SK-N-DZ (cell line): ENCODE measurements at places on chromosomes 2 and 18.

GRCh38 chr2:65281627-65282351 is 54.2 kb downstream of the ACTR2 start:
- no peak for DNase-seq

- DNase-seq, result peak; percentile 36
These were observed 52.3 kb upstream of the ITGB6 start for GRCh38 chr2:160252278-160252887.

- no peak for DNase-seq
These were observed 143.8 kb upstream of the SLC1A4 start for GRCh38 chr2:64845273-64845905.

- DNase-seq, result peak; percentile 19
These were observed 262.0 kb downstream of the AFF3 start for GRCh38 chr2:99880148-99880963.

DNA sequence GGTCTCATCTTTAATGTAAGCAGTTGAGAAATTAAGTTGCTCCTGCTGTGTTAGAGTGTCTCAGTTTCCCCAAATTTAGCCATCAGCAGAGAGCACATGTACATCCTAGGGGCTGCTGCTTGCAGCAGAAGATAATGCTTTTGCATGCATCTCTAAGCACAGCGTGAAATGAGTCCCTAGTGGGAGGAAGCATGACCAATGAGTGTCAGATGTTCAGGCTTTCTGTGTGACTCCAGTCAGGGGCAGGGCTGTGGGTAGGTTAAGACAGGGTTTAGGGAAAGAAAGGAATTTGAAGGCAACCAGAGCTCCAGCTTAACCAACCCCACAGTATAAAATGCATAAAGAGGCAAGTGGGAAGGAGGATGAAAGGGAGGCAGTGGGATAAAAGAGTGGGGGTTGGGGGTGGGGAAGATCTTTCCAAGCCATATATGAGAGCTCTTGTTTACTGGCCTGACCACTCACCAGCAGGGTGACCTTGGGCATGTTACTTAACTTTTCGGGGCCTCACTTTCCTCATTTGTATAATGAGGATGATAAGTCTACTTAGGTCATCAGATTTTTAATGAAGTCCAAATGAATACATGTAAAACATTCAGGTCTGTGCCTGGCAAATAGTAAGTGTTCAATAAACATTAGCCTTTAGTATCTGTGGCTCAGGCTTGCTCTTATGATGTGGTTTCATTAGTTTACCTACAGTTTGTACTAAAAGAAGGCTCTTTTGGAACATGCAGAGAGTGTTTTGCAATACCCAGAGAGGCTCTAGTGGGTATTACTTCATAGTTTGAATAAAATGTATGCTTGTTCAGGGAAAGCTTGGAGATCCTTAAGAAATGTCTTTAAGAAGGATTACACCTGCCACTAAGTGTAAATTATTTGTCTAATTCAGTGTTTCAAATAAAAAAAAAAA is 42.7 kb upstream of the PELI1 start:
- DNase-seq, result no peak

- DNase-seq, result no peak
These were observed 153.7 kb downstream of the GALNT3 start for GRCh38 chr2:165640247-165640929.

- no peak for DNase-seq
These were observed 134.2 kb upstream of the NOL4 start for GRCh38 chr18:34358923-34359322.

DNA sequence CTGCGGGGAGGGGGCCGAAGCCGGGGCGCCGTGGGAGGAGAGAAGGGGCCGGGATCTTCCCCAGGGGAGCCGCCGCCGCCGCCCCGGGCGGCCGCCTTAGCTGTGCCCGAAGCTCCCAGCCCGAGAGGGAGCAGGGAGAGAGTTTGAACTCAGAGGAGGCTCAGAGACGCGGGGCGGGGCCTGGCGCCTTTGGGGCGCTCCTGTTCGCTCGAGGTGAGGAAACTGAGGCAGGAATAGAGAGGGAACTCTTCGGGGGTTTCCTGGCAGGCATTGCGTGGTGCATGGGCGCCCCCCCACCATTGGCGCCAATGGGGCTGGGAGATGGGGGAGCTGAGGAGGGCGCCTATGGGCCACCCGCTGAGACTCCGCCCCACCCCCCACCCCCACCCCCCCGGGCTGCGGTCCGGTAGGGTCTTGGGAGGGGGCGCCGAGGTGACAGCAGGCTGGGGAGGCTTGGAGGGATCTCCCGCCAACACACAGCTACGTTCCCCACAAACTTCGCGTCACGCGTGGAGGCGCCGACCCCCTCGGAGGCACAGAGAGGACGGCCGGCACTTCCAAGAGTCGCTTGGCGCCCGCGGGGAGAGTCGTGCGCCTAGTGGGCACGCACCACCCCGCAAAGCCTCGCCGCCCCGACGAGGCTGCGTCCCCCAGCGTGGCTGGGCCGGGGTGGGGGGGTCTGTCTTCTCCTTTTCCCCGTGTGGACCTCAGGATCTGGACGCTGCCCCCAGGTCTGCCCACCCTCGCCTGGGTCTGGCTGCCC is 680 bp downstream of the CTDSP1 start:
- DNase-seq, result no peak

DNA sequence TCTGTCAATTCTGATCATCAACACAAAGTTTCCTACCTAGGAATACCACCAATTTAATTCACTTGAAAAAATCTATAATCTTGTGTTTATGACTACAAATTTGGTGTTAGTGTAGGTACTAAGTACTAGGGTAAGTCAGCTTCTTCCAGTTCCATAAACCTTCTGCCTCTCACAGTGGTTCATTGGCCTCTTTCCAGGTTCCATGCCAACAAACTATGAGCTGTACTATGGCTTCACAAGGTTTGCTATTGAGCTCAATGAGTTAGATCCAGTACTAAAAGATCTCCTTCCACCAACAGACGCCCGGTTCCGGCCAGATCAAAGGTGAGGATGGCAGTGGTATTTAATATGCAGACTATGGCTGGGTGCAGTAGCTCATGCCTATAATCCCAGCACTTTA is 58.8 kb downstream of the PRKRA start:
- DNase-seq, result no peak

- DNase-seq, result no peak
These were observed 51.4 kb downstream of the EMILIN2 start for GRCh38 chr18:2898186-2898640.

GRCh38 chr2:120859814-120860578 is 124.3 kb downstream of the GLI2 start:
- DNase-seq, result no peak

DNA sequence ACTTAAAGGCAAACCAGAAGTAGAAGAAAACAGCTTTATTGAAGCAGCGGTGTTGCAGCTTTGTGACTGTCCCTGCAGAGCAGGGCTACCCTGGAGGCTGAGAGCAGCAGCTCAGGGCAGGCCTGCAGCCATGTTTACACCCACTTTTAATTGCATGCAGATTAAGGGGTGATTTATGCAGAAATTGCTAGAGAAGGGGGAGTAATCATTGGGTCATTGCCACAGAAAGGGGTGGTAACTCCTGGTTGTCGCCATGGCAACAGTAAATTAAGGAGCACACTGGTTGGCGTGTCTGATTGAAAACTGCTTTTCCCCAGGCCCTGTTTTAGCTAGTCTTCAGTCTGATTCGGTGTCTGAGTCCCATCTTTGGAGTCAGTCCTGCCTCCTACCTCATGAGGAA is 195.4 kb upstream of the HDAC4 start:
- no peak for DNase-seq

DNA sequence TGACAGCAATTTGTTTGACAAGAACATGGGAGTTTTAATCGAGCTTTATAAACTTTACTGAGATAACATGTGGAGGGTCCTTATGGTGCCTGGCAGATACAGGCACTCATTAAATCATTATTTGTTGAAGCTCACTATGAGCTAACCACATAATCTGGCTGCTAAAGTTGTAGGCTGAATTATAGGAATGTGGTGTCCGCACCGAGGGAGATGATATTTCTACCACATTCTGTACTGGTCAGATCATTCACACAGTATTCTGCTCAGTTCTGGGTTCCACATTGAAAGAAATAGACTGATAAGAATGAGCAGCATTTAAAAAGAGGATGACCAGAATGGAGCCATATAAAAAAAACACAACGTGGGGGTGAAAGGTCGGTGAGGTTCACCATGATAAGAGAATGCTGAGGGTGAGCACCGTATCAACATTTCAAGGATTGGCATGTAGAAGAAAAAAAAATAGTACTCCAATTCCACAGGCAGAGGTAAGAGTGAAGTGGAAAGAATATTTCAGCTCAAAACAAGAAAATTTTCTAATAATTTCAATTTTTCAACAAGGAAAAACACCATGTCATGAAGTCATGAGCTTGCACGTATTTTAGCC is 54.4 kb downstream of the TMEFF2 start:
- no peak for DNase-seq

- no peak for DNase-seq
These were observed 64.9 kb downstream of the EVA1A start for GRCh38 chr2:75495862-75496261.

GRCh38 chr18:13660510-13660909 is 65.8 kb downstream of the FAM210A start:
- no peak for DNase-seq

DNA sequence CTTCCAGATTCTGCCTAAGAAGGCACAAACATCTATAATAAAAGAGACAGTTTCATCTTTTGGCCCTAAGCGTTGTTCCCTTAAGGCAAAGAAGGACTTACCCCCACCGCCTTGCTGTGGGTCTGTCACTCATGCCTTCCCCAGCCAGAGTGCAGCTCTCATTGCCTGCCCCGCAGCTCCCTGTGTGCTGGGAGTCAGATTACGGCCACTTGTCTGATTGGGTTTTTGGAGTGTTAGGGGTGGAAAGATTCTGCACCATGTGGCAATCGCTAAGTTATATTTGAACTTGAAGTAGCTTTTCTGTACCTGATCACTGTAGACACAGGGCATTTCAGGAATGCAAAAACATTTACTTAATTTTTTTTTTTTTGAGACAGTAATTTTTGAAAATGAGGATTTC is at the start of gene AQP4:
AQP4 (minus strand) TSS at position 151 of the 400 bp plus-strand sequence; CDS start at position 133, 18 bp downstream.
- DNase-seq, result no peak

DNA sequence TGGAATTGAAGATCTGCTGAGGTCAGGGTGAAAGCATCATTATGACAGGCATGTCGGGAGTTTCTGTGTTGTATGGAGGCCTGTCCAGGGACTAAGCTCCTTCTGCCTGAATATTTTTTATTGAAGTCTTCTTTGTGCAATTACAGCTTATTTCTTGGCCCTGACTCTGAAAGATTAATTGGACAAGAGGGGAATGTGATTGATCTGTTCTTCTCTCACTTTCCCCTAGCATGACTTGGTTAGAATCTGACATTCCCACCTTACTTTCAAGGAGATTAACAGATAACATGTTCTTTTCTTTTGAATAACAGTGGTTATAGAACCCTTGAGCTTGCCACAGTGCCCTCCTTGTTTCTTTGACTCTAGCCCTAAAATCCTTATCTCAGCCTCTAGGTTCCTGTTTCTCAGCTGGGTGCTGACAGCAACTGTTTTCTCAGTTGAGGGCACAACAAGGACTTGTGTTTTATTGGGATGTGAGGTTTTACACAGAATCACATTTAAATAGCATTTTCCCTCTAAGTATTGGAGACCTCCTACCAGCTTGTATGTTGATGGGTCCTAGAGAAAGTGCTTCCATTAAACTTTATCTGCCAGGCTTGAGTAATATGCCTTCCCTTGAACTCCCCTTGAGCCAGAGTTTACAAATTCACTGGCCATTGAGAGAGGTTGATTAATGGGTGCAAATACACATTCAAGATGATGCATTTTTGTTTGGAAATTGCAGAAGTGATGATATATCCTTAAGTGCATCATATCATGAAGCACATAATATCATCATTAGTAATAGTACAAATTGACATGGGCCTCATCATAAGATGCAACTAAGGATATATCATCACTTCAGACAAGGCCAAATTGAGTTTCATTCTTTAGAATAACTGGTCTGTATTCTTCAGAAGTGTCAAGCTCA is 12.5 kb downstream of the TTLL4 start:
- no peak for DNase-seq

DNA sequence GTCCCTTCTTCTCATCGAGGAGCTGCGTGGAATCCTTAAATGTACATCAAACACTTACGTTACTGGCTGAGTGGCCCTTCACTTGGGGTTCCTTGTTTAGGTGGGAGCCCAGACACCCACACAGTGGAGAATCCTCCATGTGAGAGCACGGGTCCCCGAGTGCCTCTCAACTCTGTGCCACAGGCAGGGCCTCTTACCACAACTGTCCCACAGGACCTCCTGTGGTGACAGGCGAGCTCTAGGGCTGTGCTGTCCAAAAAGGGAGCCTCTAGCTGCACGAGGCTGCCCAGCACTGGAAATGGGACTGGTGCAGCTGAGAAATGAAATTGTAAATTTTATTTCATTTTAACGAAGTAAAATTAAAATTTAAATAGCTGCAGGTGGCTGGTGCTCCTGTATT is 145.7 kb downstream of the DYSF start:
- DNase-seq, result no peak

GRCh38 chr2:238159661-238160205 is 963 bp downstream of the ERFE start:
- DNase-seq, result no peak

- DNase-seq, result peak; percentile 32
These were observed 428.7 kb upstream of the ID2 start for GRCh38 chr2:8252997-8253694.

GRCh38 chr2:45626387-45627221 is 15.5 kb upstream of the SRBD1 start:
- no peak for DNase-seq

- no peak for DNase-seq
These were observed 337.2 kb upstream of the SALL3 start for GRCh38 chr18:78642296-78642951.

DNA sequence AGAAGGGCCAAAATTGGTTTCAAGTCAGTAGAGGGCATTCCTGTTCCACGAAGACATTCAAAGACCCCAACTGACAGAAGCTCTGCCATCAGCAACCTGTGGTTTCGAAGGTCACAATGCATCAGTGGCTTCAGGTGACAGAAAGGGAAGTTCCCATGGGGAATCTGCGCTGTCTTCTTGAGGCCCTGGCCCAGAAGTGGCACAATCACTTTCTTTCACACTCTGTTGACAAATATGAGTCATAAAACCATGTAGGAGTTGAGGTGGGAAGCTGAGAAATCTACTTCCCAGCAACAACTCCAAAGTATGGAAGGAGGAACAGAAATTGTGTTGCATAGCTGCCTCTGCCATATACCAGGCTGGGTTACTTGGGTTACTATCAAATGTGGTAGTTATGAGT is 621.1 kb upstream of the FANCL start:
- DNase-seq, result no peak

DNA sequence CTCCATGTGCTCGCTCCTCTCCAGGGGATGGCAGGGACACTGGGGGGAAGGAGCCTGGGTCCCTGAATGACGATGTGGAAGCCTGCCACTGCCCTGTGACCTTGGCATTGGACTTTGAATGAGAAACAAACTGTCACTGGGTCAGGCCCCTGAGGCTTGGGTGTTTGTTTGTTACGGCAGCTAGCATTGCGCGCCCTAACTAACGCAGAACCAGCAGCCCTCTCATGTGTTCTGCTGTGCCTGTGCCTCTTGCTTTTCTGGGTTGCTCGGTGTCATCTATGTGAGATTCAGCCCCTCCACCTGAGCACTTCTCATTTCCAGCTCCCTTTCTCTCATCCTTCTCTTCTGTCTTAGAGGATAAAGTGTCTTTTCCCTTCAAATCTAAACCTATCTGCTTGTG is 23.6 kb upstream of the INHBB start:
- no peak for DNase-seq

- DNase-seq, result peak; percentile 76
These were observed 346.7 kb downstream of the RAD51AP2 start for GRCh38 chr2:17171446-17172049.
